Stimulated activated CD8-positive, alpha-beta memory T cell treated with anti-CD3 and anti-CD28 coated beads, Interleukin-4, amount 100 ng/mL, for 1 hour (primary cell): ENCODE measurements at places on chromosomes 4 and X.

DNA sequence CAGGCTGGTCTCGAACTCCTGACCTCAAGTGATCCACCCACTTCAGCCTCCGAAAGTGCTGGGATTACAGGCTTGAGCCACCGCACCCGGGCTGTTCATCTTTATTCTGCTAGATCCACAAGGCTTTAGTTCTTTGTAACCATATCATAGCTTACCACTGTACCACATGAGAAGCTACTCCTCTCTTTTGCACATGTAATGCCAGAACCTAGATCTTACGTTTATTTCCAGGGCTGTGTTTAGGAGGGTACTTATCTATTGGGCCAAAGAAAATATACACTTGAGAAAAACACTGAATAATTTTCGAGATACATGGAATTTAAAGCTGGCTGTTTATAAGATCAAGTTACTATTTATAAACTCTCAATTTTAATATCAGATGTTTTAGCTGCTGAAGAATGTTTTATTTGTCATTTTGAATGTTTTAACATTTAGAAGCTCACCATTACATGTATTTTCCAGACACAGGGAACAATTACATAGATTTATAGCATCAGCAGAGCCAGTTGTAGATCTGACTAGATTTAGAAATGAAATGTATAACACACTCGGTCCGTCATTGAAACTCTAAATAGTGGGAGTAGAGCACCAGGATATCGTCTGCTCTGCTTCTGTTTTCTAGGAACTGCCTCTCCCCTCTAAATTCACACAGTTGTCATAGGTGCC, 155.3 kb upstream of the HAND2 start:
- DNase-seq: no peak

DNA sequence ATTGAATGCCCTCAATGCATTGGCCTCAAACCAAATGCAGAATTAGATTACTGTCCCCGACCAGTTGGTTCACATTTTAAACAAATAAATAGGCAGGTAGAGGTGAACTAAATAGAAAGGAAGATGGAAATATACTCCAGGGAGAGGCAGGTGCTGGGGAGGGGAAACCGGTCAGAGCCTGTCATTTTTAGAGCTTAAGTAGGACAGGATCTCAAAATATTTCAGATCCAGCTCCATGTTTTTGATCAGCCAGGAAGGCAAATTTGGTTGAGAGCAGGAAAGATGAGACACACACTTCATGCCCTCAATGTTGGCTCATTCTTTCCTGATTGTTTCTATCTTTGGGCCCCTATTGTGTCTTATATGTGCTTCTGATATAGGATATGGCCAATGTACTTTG, 206.7 kb downstream of the SHROOM3 start:
- no peak for DNase-seq

DNA sequence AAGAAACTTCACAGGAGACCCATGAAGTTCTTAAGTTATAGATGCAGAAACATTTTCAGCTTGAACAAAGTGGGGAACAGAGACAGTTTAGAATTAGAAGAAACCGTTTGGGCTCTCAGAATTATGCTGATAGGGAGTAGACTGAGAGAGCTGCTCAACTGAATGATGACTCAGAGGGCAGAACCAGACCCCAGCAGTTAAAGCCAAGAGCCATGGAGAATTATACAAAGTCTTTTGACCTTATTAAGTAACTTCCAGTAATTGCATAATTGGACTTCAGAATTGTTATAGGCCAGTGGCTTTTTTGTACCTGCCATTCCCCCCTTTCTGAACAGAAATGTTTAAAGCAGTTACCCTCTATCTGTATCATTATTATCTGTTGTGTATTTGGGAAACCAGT, 642.1 kb downstream of the CCSER1 start:
- no peak for DNase-seq

GRCh38 chrX:107753187-107753586, 22.4 kb downstream of the TSC22D3 start:
- DNase-seq: no peak

DNA sequence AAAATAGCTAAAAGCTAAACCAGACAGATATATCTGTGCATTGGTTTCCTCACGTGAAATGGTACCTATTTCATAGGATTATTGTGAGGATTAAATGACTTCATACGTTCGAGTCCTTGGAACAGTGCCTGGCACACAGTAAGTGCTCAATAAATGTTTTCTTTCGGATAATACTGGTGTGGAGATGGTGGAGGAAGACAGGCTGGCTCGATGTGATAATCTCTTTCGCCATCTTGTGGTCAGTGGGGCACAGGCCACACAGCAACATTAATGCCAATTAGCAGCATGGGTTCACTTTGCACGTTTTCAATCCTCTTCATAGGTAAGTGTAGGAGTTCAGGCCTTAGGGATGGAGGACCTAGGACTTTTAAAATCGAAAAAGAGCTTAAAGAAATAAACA, 9.3 kb downstream of the PAGE4 start:
- no peak for DNase-seq

DNA sequence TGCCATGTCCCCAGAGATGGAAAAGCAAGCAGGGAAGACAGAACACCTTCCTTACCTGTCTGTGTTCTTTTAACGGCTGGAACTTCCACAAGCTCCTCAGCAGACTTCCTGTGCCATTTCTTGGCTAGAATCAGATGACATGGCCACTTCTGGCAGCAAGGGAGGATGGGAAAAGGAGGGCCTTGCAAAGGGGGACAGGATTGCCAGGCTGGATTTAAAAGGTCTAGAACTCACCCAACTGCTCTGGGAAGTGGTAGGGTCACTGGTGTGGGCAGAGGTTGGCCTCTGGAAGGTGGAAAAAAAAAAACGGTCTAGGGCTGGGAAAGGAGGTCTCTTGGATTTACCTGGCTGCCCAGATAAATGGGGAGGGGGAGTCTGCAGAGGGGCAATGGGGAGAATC, 1.6 kb upstream of the USP11 start:
- DNase-seq: no peak
